Urothelium cell line (cell line): ENCODE measurements at places on chromosomes 5 and 9.

- DNase-seq, result no peak
Observed at GRCh38 chr9:129462360-129462759, 158.5 kb downstream of the C9orf50 start.

DNA sequence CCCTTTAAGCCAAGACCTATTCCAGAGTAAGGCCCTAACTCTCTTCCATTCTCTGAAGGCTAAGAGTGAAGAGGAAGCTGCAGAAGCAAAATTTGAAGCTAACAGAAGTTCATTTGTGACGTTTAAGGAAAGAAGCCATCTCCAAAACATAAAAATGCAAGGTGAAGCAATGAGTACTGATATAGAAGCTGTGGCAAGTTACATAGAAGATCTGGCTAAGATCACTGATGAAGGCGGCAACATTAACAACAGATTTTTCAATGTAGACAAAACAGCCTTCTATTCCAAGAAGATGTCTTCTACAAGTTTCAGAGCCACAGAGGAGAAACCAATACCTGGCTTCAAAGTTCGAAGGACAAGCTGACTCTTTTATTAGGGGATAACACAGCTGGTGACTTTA is 1143.4 kb downstream of the CDH12 start:
- no peak for DNase-seq

- DNase-seq, result no peak
Observed at GRCh38 chr5:392431-392988, 50.5 kb upstream of the EXOC3 start.

GRCh38 chr5:173662581-173663351 is 46.3 kb upstream of the BOD1 start:
- no peak for DNase-seq

- DNase-seq, result no peak
Observed at GRCh38 chr9:21788752-21789151, 13.7 kb upstream of the MTAP start.

DNA sequence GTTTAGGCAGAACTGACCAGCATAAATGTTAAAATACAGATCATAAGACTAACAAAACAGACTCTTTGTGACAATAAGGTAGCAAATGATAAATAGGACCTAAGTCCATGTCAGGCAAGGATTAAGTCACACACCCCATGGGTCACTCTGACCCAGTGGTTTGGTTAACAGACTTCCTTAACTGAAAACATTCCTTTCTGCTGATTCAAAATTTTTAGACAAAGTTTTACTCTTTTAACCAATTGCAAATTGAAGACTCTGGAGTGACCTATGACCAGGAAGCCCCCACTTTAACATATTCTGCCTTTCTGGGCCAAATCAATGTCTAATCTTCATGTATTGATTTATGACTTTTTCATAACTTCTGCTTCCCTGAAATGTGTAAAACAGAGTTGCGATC is 4.9 kb upstream of the NXNL2 start:
- DNase-seq, result no peak

DNA sequence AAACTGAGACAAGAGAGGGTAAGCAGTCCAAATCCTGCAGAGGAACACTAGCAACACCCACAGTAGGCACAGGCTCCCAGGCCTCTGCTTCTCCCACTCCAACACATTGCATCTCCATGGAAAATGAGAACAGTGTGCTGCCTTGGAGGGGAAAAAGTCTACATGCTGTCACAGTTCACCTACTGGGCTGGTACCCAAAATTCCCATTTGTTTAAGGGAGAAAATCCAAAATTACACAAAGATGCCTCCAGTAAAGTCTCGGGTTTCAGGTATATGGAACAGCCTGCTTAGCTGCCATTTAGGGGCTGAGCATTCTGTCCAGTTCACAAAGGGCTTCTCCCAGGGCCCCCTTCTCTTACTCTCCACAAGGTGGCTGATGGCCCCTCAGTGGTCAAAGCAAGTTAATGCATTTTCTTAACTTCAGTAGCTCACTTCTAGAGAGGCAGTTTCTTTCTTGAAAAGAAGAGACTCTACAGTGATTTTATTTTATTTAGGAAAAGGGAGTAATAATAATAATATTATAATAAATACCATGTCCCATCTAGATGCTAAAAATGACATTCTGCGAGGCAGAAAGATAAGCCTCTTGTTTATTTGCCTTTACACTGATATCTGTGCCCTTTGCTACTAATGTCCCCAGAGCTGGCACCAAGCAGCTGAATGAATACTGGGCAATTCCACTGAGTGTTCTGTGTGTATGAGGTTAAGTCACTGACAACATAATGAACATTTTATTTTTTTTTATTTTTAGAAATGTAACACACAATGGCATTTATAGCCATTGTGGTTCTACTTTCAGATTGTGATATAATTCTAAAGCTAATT is 89.4 kb downstream of the RGS7BP start:
- peak; percentile 12 for DNase-seq

- no peak for DNase-seq
Observed at GRCh38 chr5:1371218-1371971, 26.5 kb upstream of the CLPTM1L start.

DNA sequence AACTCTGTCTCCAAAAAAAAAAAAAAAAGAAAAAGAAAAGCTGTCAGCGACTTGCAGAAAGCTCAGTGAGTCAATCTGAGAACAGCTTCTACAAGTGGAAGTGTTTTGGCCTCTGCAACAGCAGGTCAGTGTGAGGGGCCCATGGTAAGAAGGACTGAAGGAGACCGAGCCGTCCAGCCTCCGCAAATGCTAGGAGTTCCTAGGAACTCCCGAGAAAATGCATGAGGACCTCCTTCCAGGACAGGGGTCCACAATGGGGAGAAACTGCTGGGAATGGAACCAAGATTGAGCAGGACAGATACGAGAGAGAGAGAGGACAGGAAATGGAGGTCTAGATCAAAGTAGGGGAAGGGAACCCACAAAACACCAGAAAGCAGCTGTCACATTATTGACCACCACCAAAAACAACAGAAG is 180.5 kb downstream of the CRB2 start:
- DNase-seq, result no peak

DNA sequence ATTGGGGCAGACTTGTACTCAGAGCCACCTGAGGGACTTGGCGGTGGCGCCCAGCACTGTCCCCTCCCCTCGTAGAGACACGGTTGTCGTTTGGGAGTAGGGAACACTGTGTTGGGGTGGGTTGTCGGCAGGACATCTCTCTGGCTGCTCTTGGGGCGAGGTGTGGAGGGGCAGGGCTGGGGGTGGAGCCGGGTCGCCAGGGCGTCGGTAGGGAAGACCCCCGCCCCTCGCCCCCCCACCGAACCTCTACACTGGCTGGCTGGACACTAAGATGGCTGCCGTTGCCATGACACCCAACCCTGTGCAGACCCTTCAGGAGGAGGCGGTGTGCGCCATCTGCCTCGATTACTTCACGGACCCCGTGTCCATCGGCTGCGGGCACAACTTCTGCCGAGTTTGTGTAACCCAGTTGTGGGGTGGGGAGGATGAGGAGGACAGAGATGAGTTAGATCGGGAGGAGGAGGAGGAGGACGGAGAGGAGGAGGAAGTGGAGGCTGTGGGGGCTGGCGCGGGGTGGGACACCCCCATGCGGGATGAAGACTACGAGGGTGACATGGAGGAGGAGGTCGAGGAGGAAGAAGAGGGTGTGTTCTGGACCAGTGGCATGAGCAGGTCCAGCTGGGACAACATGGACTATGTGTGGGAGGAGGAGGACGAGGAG is 778 bp downstream of the TRIM41 start:
- no peak for DNase-seq

GRCh38 chr5:77239126-77239741 is 28.8 kb downstream of the PDE8B start:
- peak; percentile 17 for DNase-seq

DNA sequence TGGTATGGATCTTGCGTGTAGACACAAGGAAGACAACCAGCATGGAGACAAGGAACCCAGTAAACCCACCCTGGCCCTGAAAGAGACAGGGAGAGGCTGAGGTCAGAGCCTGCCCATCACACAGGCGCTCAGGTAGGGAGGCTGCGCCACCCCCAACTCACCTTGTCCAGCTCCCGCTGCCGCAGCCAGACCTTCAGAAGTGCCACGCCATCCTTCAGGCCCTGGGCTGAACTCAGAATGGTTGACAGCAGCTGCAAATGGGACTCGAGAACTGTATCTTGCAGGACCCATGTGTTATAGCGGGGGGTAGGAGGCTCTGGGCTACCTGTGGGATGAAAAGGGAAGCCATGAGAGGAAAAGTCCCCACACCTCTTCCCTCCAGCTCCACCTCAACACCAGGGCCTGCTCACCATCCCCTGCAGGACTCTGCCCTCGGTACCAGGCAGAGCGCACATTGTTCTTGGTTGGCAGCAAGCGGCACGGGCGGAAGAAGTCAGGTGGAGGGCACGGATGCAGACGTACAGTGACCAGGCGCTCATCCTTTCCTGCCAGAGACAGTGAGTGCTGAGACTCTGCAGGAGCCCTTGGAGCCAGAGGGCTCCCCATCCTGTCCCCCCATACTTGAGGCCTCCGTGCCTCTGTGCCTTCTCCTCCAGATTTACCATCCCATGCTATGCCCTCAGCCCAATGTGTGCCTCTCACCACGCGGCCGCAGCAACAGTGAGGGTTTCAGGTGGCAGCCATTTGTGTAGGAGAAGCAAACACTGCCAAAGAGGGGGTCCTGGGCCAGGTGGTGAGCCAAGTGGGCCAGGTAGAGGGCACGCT is 4.7 kb downstream of the NOL6 start:
- no peak for DNase-seq

DNA sequence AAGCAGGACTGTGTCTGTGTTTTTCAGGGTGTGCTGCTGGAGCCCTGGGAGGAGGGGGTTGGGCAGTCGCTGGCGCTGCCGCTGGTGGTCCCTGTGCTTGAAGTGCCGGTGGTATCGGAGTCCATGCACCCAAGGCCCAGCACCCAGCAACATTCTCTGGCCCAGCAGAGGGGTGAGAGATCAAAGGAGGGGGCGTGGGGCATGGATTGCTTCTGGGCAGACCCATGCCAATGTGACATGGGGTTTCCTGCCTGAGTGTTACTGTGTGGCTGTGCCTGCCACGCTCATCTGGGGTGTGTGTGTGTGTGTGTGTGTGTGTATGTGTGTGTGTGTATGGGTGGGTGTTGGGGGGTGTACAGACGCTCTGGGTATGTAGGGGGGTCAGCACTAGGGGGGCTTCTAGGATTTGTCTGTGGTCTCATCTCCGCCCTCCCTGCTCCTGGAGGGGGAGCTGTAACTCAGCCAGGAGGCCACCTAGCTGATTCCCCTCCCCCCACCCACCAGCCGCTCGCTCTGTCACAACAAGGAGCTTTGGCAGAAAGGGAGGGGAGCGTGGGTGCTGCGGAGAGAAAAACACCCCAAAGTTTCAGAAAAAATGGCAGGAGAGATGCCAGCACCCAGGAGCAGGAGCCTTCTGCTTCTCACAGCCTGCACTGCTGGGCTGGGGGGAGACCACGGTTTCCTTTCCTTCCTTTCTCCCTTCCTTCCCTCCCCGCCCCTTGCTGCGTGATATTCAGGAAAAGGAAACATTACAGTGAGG is 35.9 kb upstream of the HSPA9 start:
- no peak for DNase-seq

DNA sequence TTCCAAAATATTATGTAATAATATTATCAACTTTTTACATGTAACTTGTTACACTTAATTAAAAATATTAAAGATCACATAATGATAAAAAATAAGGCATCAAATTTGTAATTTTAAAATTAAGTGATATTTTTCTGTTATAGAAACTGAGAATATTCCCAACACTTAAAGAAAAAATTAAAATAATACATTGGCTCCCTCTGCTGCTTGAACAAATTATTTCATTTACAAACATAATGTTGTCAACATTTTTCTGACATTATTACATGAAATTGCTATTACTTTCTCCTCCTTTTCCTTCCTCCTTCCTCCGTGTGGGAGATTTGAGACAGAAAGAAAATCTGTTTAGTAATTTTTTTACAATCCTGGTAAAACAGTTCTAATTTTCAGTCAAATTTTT is 42.3 kb downstream of the RNF180 start:
- DNase-seq, result no peak

- peak; percentile 40 for DNase-seq
Observed at GRCh38 chr9:99140685-99141314, 35.9 kb downstream of the TGFBR1 start.

DNA sequence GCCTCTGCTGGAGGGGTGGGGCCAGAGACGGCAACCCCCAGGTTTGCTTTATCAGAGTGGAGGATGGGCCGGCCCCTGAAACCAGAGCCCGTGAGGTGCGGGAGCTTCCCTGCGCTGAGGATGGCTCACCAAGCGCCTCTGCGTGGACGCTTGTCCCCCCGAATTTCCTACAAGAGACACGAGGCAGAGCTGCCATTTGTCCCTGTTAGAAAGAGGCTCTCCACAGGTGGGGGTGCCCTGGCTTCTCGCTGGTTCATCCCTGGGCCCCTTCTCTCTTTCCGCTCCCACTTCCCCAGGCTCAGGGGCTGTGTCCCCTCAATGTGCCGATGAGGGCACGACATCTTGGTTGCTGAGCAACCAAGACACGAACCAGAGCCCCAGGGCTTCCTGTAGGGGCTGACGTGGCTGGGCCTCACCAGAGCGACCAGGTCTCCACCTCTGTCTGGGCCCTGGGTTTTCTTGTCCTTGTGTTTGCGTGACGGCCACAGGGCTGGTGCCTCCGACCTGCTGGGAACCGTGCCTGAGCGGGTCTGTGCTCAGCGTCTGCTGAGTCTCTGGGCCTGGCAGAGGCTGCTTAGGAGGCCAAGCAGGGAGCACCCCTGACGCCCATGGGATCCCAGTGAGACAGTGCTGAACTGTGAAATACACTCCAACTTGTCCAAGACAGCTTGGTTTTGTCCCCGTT is 119.6 kb upstream of the COL5A1 start:
- DNase-seq, result no peak

GRCh38 chr9:109455861-109456260 is 42.2 kb downstream of the PTPN3 start:
- DNase-seq, result no peak

DNA sequence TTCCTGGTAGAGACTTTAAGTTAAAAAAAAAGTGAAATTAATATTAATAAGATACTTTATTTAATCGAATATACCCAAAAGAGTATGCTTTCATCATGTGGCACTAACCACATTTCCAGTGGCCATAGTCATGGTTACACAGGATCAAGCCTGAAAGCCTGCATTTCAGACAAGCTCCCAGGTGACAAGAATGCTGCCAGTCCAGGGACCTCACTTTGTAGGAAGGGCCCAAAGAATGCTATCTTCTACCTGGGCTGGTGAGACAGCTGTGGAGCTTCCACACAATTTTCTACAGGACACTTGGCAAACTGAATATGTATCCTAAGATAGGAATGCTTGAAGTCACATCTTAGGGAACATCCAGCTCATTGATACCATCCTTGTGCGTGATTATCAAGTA is 203.8 kb downstream of the AUH start:
- DNase-seq, result no peak

GRCh38 chr5:107772418-107773310 is 101.9 kb upstream of the EFNA5 start:
- no peak for DNase-seq

- no peak for DNase-seq
Observed at GRCh38 chr9:110606179-110606790, 26.7 kb upstream of the SVEP1 start.

DNA sequence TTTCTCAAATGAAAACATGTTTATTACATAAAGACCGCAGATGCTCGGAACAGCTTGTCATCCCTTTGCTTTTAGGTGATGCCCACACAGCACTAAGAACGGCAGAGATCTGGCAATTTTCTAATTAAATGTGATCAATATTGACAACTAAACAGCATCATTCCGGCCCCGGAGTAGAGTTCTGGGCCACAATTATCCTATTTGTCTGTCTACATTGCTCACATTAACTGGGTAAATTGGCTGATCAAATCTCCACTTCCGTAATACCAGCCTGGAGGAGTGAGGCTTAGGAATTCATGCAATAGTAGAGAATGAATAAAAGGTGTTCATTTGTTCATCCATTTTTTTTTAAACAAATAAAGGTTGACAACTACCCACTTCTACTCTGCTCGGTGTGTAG is 245.1 kb upstream of the C9orf72 start:
- no peak for DNase-seq

GRCh38 chr5:135440916-135441315 is 6.2 kb downstream of the DCANP1 start:
- no peak for DNase-seq
